ENCODE measurements at places on chromosomes 4 and X.

- DNase-seq = no peak
Observed at GRCh38 chr4:85774000-85774399, 299.1 kb downstream of the ARHGAP24 start.

DNA sequence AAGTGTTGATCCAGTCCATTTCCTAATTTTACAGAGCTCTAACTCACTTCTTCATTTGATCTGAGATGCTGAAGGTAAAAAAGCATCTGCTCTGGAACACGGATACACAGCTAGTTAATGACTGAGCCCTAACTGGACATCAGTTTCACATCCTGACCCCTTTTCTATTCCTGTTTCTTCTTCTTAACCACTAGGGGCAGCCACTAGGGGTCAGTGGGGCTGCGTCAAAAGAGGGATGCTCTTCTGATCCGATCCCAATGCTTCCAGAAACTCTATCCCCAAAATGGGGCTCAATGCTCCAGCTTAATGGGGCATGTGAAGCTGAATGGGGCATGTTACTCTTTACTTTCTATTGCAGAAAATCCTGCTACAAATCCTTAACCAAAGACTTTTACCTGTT is 33.4 kb upstream of the PHKA2 start:
- no peak for DNase-seq

DNA sequence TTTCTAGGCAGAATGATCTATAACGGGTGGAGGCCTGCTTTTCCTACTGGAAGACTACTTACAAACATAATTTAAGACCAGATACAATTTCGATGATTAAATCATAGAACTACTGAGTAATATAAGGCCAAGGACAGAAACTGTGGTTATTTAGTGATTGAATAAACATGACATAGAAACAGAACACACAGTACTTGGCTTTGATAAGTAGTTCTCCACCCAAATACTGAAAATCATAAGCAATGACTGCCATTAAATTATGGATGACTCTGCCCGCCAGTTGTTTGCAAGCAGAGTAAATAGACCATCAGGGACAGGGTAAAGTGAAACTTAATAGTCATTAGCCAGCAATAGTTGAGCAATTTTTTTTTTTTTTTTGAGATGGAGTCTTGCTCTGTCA is 17.2 kb upstream of the SMIM14 start:
- DNase-seq = no peak

DNA sequence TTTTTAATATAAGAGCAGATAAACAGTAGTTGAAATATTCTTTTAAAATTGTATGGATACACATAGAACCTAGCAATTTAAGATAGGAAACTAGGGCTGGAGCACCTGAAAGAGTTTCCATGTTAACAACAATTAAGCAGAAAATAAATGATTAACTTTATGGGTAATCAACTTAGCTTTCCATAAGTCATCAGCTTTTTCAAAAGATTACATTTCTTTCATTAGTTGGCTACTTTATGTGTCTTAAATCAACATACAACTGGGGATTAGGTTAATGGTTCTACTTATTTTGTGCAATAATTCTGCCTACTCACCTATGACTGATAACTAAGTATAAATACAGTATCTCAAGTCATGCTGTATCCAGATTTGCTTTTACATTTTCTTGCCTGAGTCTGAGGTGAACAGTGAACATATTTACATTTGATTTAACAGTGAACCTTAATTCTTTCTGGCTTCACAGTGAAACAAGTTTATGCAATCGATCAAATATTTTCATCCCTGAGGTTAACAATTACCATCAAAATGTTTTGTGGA is at the start of gene ANXA10:
Gene ANXA10, plus strand, starts transcription at position 362 of the 537 bp plus-strand sequence. Its CDS starts 164 bp downstream, at position 526.
- no peak for DNase-seq

DNA sequence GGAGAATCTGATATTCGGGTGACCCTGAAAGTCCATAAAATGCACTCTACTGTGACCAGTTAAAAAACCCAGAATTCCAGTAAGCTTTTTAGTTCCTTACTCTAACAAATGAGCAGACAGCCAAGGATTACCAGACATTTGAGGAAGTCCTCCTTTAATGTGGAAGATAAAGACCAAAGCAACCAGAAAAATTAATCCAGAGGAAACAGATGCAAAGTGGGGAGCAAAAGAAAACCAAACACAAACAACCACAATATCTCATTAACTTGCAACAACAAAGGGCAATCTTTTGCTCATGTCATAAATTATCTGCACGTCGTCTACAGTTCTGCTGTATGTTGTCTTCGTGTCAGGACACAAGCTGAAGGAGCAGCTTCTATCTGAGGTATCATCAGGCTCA is 164.4 kb downstream of the PJA1 start:
- DNase-seq = no peak

- no peak for DNase-seq
Observed at GRCh38 chr4:105613306-105613705, 60.9 kb downstream of the ARHGEF38 start.

DNA sequence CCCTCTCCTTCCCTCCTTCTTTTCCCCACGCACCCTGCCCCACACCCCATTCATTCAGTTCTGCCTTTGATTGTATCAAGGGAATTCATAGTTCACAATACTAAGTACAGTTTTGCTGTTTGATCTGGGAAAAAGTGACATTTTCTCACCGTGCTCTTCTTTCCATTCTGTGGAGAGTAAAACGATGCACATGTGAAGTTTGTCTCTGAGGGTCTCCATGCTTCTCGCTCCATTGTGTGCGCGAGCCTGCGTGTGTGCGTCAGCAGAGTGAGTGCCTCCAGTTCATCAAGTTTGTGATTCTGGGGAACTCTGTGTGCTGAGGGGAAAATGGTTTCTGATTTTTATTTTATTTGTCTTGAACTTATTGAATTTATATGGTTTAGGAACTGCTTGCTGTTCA is 1.9 kb downstream of the STK26 start:
- no peak for DNase-seq

GRCh38 chr4:36174570-36174969 is 69.7 kb downstream of the ARAP2 start:
- no peak for DNase-seq

DNA sequence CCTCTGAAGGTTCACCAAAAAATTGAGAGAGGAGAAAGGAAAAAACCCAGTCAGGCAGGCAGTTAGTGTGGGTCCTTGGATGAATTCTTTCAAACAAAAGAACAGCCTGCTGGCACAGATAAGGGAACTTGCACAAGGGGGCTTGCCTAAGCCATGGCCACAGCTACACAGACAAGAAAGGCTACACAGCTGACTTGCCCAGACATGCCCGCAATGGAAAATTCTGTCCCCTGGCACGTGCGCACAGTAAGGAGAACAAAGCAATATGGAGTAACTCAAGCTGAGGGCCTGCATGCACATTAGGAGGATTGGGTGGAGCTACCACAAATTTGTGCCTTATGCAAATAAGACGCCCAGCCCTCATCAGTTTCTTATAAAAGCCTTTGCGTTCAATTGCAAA is 512.5 kb upstream of the HTR2C start:
- no peak for DNase-seq

DNA sequence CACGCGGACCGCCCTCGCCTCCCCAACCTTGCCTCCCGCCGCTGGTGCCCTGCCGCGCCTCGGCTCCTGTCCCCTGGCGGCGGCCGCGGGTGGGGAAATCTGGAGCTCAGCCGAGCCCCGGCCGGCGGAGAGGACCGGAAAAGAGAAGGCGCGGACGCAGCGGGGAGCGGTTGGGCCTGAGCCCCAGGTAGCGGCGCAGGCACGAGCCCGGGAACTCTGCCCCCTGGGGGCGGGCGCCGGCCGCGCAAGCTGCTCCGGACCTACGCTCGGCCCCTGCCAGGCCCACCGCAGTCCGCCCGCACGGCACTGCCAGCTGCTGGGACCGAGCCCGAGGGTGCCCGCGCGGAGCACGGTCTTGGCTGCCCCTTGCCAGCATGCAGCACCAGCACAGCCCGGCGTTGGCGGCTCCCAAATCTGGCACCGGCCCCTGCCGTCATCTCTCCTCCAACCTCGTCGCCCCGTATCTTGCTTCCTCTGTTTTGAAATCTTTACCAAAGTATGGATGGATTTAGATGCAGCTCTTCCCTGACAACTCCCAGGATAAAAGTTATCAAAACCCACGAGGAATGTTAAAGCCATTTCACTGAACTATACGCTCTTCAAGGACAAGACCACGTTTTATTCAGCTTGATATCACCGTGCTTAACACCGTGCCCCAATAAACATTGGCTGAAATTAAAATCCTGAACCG is at the start of gene PRSS12:
Gene PRSS12, minus strand, starts transcription at position 161 of the 691 bp plus-strand sequence. CDS start 283 bp downstream, outside the sequence.
- DNase-seq = no peak

DNA sequence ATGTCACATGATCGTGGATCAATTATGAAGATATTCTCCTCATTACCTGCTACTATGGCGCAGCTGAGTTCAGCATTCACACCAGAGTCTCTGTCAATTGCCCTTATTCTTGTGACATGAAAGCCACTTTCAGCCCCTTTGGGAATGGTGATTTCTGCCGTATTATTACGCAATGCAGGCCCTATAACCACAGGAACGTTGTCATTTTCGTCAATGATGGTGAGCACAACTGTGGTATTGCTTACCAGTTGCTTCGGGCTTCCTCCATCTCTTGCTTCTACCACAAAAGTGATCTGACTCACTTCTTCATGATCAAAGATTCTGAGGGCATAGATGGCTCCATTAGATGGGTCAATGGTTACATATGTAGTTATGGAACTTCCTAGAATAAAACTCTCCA is 2.1 kb downstream of the PCDH18 start:
- DNase-seq = no peak

GRCh38 chr4:10977534-10977933 is 293.0 kb upstream of the CLNK start:
- DNase-seq = no peak

DNA sequence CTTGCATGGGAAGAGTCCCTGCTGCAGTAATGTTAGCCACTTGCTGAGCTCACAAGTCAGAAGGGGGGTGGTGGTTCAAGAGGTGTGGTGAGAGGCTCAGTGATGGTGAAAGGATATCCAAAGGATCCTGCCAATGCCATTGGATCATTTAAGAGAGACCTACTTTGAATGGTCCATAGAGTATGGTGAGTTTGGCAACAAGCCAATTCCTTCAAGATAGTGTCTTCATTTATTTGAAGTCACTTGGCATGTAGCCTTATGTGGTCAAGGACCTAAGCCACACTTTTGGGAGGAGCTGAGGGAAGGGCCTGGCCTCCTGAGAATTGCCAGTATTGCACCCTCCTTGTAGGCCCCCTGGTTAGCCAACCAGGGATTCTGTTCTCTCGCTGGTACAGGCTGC is 87.9 kb downstream of the TSPAN7 start:
- DNase-seq = no peak

DNA sequence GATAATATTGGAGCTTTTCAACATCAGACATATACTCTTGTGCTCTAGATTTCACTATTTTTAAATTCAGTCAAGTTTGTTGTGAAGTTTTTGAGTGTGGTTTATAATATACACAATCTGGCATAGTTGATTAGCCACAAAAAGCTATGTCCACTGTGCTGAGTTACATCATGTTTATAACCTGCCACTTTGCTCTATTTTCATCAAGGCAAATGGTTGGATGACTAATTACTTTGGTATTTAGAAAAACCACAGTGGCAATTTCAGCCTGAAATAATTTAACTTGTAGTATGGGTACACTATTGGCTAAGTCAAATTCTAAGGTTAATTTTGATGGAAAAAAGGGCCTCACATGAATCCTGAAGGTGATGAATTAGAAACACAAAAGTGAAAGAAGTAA is 262.6 kb downstream of the C4orf33 start:
- no peak for DNase-seq

GRCh38 chr4:185965426-185966384 is 103.3 kb upstream of the TLR3 start:
- no peak for DNase-seq

- DNase-seq = no peak
Observed at GRCh38 chr4:31807036-31807435, 1086.9 kb downstream of the PCDH7 start.

- no peak for DNase-seq
Observed at GRCh38 chr4:139337612-139338011, 35.3 kb upstream of the NDUFC1 start.

- DNase-seq = no peak
Observed at GRCh38 chr4:7213807-7214206, 21.5 kb downstream of the SORCS2 start.

- DNase-seq = no peak
Observed at GRCh38 chrX:74117962-74118902, 185.7 kb upstream of the ZCCHC13 start.

- DNase-seq = no peak
Observed at GRCh38 chr4:113623274-113623894, 138.2 kb downstream of the CAMK2D start.

- DNase-seq = no peak
Observed at GRCh38 chr4:26000274-26000950, 86.4 kb downstream of the SMIM20 start.

GRCh38 chr4:6732441-6733357 is 16.7 kb downstream of the BLOC1S4 start:
- no peak for DNase-seq

DNA sequence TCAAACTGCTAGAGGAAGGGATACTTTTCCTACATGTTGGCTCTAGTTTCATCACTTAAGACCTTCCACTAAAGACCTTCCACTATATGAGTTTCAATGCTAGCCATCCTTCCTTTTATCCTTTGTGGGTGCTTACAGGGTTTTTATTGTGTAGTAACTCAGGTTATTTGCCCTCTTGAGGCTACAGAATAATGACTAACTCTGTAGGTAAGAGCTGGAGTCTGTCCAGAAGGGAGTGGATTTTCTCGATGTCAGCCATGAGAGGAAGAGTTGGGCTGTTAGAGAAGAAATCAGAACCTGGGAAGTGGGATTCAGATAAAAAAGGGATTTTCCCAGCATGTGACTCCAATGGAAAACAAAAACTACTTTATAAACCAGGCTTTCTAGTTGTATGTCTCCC is 27.5 kb upstream of the HERC5 start:
- DNase-seq = no peak

DNA sequence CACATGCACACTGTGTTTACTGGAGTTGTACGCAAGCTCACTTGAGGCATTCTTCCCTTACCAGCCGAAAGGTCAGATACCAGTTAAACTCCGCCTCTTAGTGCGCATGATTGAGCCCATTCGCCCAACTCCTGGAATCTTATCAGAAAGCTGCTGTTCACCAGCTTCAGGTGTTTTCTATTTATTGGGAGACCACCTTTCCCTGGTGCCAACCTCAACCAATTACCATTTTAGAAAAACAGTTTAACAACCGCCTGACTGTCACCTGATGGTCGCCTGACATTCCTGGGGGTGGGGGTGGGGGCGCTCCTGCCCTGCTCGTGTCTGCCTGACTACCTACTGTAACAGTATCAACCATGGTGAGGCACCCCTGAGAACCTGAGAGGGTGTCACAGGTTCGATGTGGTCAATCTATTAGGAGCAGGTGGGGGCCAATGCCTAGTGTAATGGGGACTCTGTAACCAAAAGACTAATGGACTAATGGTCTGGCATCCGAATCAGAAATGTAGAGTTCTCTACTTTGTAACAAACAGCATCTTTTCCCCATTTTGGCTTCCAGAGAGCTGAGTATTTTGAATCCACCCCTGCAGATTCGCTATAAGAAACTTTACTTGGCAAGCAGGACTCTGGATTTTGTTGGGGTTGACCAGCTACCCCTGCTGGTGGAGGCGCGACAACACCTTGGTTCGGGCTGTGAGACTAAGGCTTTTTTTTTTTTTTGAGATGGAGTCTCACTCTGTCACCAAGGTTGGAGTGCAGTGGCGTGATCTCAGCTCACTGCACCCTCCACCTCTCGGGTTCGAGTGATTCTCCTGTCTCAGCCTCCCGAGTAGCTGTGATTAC is 58.2 kb upstream of the ZNF157 start:
- no peak for DNase-seq

GRCh38 chr4:183012879-183013729 is 86.0 kb upstream of the WWC2 start:
- DNase-seq = no peak

- peak; percentile 43 for DNase-seq
Observed at GRCh38 chrX:72121383-72121782, 10.3 kb downstream of the RTL5 start.

- no peak for DNase-seq
Observed at GRCh38 chrX:153952373-153953026, 8.1 kb upstream of the RENBP start.

All from DMS79 (cell line).